ENCODE measurements at places on chromosomes 12 and 14.

DNA sequence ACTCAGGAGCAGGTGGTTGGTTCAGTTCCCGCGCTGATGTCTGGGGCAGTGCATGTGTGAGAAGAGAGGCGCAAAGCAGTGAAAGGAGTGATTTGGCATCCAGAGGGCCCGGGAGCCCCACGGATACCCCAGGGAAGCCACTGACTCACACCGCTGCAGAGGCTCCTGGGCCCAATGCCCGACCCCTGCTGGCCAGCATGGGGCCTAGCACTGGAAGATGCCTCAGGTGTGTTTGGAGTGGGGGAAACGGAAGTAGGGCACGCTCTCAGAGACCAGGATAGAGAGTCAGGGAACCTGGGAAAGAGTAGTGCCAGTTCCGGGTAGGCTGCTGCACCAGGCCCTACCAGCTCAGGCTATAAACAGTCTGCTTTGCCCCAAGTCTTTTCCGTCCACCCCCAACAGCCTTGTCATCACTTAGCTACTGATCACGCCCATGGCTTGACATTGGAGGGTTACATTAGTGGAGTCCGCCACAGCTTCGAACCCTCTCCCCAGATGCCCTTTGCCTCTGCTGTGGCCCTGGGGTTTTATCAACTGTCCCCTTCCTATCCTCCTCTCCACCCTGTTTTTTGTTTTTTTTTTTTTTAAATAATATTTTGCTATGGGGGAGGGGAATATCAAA is 9.5 kb upstream of the CSAD start:
- DNase-seq, result no peak

DNA sequence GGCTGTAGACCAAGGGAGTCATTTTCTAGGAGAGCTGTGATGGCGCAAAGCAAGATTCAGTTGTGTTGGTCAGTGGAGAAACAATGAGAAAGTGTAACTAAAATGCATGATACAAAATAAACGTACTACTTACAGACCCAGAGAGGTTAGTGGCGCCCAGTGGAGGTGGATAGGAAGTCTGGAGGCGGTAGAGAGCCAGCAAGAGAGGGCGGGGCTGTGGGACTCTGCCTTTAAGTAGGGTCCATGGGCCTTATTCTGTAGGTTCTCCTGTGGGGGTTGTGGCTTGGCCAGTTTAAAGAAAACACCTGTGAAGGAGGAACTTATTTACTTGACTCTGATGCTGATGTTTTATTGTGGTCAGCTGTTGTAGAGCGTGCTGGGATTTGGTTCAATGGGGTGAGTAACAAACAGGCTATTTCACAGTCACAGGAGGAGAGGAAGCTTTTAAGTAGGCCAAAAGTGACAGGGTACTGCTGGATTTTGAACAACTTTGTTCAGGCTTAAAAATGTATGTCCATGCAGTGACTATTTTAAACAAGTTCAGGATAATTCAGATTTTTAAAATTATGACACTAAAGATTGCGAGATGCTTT is 1097.7 kb downstream of the TMTC2 start:
- DNase-seq, result no peak

- no peak for DNase-seq
Observed at GRCh38 chr14:94728950-94729349, 41.0 kb downstream of the GSC start.

DNA sequence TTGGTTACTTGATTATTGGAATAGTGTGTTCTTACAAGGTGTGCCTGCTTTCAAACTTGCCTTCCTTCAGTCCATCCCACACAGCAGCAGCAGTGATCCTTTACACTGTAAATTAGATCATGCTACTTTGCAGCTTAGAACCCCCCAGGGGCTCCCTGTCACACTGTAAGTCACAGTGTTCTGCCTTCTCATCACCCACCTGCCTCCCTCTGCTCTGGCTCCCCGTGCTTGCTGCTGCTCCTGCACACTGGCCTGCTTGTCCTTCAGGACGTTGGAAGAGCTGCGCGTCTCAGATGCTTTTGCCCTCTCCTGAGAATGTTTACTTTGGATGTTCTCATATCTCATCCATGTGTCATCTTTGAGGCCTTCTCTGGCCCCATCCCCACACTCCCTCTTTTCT is 27.3 kb downstream of the ZC3H14 start:
- DNase-seq, result no peak

DNA sequence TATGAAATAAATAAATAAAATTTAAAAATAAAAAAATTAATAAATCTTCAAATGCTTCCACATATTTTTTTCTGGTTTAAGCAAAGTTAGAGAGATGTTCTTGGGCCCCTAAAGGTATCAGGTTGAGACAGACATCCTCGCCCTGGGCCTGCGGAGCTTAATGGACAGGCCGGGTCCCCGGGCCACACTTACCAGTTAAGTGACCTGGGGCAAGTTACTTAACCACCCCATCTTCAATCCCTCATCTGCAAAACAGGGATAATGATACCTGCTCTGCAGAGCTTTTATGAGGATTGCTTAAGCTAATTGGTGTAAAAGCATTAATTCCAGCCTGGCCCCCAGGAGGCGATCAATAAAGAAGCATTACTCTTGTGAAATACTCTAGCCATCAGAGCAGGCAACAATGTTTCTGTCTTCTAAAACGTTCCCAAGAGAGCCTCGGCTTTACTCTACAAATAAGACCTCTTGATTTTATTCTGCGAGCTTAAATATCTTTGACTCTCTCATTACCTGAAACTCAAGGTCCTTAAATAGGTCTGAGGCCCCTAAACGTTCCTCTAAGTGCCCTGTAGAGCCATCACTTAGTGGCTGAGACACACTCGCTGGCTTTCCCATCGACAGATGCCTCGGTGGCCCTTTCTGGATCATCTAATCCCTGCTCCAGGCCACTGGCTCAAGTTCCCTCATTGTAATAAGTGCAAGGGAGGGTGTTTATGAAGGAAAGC is 81.1 kb upstream of the DIO3 start:
- no peak for DNase-seq

DNA sequence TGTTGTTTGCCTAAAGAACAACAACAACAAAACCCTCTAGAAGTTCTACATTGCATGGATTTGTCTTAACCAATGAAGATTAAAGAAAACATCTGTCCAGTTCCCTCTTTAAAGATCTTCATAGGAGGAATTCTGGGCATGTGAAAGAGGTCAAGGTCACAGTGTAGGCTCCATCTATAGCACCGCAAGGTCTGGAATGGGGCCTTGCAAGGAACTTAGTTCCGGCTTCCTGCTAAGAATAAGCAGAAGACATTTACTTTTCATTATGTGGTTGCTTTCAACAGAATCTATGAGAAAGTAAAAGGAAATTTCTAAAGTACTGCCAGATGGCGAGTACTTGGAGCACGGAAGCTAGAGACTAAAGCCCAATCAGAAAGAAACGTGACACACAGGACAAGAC is 57.2 kb upstream of the GNPNAT1 start:
- DNase-seq, result no peak

GRCh38 chr14:103871596-103872480 is 24.5 kb upstream of the PPP1R13B start:
- peak; percentile 47 for DNase-seq

GRCh38 chr12:6335451-6336078 is 6.3 kb downstream of the TNFRSF1A start:
- peak; percentile 86 for DNase-seq

DNA sequence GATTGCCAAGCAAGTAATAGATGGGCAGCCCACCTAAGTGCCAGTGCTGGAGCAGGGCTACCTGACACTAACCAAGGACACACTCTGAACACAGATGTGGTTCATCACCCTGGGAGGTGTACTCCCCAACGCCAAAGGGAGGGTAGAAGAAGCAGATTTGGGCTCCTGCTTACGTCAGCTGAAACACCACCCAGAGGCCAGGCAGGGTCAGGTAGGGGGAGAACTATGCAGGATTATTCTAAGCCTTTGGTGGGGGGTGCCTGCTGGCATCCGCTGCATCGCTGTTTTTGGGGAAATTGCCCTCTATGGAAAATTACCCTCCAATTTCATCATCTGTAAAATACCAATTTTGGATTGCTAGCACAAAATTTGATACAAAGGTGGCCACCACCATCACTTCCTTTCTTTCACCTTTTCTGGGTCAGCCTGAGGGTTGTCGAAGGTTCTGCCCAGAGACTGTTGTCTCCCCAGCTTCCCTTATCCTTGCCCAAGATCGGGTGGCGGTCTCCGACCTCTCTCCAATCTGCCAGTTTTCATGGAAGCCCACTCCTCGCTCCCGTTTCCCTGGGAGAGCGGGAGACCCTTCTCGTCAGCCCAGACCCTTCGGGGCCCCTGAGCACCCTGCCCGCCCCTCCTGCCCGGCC is 535 bp downstream of the BIN2 start:
- no peak for DNase-seq

DNA sequence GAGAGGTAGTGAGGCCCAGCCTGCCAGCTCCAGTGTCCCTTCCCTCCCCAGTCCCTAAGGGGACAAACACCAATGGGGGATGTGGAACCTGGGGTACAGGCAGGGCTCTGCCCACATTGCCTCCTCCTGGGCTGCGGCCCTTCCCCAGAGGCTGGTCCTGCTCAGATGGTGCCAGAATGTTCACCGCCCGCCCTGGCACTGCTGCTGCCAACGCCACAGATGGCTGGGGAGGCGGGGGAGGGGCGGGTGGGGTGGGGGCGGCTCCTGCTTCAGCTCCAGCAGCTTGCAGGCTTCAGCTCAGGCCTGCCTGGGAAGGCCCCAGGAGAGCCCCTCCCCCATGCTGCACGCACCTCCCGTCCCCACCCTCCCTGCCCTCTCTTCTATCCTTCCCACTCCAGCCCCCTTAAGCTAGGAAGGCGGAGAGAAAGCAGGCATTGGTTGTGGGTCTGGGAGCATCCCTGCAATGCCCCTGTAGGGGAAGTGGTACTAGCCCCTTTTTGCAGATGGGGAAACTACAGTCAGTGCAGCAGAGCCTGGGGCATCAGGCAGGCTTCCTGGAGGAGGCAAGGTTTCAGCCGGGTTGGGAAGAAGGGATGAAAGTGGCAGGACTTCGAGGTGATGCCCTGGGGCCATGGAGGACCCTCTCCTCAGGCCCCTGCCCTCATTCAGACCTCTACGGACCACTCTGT is 2.0 kb upstream of the BEGAIN start:
- no peak for DNase-seq

GRCh38 chr12:96225994-96226399 is 31.8 kb downstream of the ELK3 start:
- DNase-seq, result no peak

DNA sequence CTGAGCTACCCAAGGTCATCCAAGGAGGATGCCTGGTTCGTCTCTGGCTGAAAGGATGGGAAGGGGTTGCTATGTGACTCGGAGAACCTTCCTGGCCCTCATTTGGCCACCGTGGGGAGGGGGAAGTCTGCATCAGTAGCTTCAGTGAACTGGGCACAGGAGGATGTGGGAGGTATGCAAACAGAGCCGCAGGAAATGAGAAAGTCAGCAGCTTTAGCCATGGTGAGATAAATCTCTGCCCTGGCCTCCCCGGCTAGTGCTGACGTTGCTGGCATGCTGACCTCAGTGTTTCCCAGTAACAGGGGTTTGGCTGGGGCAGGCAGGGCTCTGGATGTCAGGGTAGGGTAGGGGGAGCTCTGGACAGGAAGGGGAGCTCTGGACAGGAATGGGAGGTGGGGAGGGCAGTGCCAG is 2.3 kb upstream of the CEBPE start:
- no peak for DNase-seq

DNA sequence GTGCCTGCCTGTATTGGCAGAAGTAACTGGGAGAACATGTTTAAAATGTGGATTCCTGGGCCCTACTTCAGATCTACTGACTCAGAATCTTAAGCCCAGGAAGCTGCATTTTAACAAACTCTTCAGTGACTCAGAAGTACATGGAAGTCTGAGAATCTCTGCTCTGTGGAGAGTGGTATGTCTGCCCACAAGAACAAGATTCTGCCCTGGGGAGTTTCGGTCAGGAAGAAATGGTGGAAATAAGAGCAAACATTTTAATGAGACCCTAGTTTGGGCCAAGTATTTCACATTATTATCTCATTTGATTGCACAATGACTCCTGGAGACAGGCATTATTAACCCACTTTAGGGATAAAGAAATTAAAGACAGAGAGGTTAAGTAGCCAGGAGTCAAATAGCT is 8.2 kb downstream of the ALDH1L2 start:
- no peak for DNase-seq

DNA sequence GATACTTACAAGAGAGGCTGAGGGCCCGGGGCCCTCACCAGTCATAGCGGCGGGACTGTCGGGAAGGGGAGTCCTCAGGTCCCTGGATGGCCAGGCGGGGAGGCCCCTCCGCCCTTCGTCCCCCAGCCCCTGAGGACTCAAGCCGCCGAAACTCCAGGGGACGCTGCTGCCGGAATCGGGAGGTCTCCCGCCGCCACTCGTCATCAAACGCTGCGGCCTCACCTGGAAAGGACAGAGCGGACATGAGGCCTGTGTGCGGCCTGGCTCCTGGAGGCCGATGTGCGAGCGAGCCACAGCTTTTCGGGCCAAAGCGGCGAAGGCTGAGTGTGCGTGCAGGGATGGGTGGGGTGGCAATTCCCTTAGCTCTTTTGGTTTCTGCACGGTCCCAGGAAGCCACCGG is 4.2 kb downstream of the MLF2 start:
- no peak for DNase-seq

- DNase-seq, result no peak
Observed at GRCh38 chr14:80133457-80133856, 77.8 kb downstream of the DIO2 start.

- no peak for DNase-seq
Observed at GRCh38 chr12:105704787-105705186, 374.3 kb downstream of the C12orf75 start.

- DNase-seq, result no peak
Observed at GRCh38 chr14:50823762-50824636, 7.0 kb downstream of the NIN start.

GRCh38 chr12:1605129-1606020 is 11.0 kb upstream of the FBXL14 start:
- no peak for DNase-seq

- no peak for DNase-seq
Observed at GRCh38 chr12:52924764-52925716, 20.2 kb upstream of the KRT8 start.

- no peak for DNase-seq
Observed at GRCh38 chr12:16349131-16349460, 1.7 kb downstream of the MGST1 start.

DNA sequence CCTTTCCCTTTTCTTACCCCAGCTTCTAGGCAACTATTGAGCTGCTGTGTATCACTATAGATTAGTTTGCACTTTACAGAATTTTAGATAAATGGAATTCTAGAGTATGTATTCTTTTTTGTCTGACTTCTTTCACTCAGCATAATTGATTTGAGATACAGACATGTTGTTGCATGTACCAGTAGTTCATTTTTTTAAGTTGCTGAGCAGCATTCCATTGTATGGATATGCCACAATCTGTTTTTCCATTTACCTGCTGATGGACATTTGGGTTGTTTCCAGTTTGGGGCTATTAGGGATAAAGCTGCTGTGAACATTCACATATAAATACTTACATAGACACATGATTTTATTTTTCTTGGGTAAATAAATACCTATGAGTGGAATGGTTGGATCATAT is 135.7 kb downstream of the IGF1 start:
- no peak for DNase-seq
